ENCODE measurements at places on chromosomes 12 and 14. TPM values are rescaled to one million over a fixed set of nuclear protein-coding genes. Genes with fewer than 3 reads are reported as not detected.

NXPH4 gene
- 22.3 TPM for total RNA-seq

DYRK2 gene
- 52.6 TPM for total RNA-seq

TAS2R8 gene
- total RNA-seq: not detected

CLEC2A gene
- total RNA-seq: 0.84 TPM

IFNG-AS1 gene
- not detected for total RNA-seq

PPM1H gene
- total RNA-seq: 7.8 TPM

RIPK3 gene
- total RNA-seq: 0.95 TPM

GPR84 gene
- not detected for total RNA-seq

POP5 gene
- 36.0 TPM for total RNA-seq

ADCY4 gene
- 0.32 TPM for total RNA-seq

TRHDE gene
- total RNA-seq: 0.87 TPM

GLI1 gene
- total RNA-seq: 5.8 TPM

- H3K36me3 ChIP-seq: no peaks in the 10 kb centered on the region
- DNase-seq: no peak
- no peak overlapping the region for H3K27ac ChIP-seq
- no peaks in the 10 kb centered on the region for H3K4me1 ChIP-seq
Observed at GRCh38 chr12:107778383-107779025, 4.0 kb downstream of the ASCL4 start.

- H3K27me3 ChIP-seq: no peaks in the 10 kb centered on the region
- H3K27ac ChIP-seq: no peak overlapping the region
- no peak for DNase-seq
- no peak overlapping the region for H3K4me3 ChIP-seq
- H3K4me1 ChIP-seq: peaks cover 8% of the 10 kb centered on the region
Observed at GRCh38 chr12:25018146-25018545, 69.2 kb upstream of the BCAT1 start.

GRCh38 chr14:26174395-26174794 lies 423.4 kb downstream of the NOVA1 start:
- H3K4me3 ChIP-seq: no peak overlapping the region
- no peak overlapping the region for H3K27ac ChIP-seq
- no peak for DNase-seq
- H3K36me3 ChIP-seq: no peaks in the 10 kb centered on the region

DNA sequence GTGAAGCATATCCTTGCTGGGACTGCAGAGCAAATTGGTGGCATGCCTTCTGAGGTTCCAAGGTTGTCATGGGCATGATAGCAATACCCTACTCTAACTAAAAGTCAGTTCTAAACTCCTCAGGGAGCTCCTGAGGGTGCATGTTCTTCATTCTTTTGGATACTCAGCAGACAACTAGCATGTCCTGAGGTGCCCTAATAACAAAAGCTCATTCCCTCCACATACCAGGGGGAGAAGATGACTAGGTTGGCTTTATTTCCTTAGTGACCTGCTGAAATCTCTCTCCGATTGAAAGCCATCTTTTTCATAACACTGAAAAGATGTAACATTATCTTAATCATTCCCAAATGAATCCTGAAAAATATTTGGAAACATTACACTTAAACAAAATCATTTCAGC lies 188.7 kb upstream of the IGF1 start:
- H3K27ac ChIP-seq: no peak overlapping the region
- H3K36me3 ChIP-seq: no peaks in the 10 kb centered on the region
- H3K27me3 ChIP-seq: no peaks in the 10 kb centered on the region
- DNase-seq: no peak
- no peaks in the 10 kb centered on the region for H3K4me1 ChIP-seq

DNA sequence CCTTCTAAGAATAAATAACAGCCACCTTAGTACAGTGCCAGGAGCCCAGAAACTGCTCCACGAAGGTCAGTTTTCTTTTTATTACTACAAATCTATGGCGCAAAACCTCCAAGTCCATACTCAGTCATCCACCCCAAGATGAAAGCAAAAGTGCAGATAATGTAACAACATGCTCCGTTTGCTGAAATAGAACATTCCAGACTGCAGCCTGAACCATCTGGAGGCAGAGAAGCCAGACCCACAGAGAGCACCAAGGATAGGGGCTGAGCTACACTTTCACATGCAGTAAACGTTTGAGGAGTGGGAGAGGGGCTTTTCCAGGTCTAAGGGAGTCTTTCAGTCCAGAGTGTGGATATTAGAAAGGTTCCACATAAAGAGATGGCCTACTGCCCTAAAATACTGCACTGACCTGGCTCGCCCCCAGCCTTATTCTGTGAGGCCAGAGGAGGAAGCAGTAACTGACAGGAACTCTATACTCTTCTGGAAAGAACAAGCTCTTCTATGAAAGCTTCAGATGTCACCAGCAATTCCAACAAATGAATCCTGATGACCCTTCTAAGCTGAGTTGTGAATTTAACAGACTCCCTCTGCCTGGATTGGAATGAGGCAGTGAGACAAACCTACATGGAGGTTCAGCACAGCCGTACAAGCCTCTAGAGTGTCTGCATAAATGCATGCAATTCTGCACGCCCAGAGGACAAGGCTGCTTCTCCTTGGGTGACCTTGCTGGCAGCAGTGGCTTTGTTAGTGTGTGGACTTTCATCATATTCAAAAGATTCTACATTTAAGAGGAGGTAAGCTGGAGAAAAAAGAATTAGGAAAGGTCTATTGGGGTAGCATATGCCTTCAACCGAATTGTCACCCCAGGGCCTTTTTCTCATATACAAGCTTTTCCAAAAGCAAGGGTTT lies 153.9 kb upstream of the EGLN3 start:
- H3K36me3 ChIP-seq: no peaks in the 10 kb centered on the region
- H3K4me3 ChIP-seq: no peak overlapping the region
- no peak overlapping the region for H3K27ac ChIP-seq
- no peaks in the 10 kb centered on the region for H3K27me3 ChIP-seq
- DNase-seq: no peak

DNA sequence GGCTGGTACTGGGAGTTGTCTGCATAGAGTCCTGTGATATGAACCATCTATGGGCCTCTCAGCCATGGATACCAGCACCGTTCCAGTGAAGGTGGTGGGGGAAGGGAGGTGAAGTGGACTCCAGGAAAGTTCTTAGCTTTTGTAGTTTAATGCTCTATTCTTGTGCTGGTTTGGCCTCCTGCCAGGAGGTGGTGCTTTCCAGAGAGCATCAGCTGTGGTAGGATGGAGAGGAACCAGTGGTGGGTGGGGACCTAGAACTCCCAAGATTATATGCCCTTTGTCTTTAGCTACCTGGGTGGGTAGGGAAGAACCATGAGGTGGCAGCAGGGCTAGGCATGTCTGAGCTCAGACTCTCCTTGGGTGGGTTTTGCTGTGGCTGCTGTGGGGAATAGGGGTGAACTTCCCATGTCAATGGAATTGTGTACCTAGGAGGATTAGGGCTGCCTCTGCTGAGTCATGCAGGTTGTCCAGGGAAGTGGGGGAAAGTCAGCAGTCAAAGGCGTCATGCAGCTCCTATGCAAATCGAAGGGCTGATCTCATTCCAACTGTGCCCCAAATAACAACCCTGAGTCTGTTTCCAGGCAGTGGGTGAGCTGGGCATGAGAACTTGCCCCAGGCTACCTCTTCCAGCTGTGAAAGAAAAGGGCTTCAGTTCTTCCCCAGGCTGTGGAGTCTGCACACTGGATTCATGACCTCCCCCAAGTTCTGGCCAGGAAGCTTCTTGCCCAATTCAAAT lies 14.2 kb downstream of the GZMH start:
- no peak for DNase-seq
- no peaks in the 10 kb centered on the region for H3K27me3 ChIP-seq
- no peaks in the 10 kb centered on the region for H3K4me1 ChIP-seq
- no peaks in the 10 kb centered on the region for H3K36me3 ChIP-seq

- H3K4me3 ChIP-seq: no peak overlapping the region
- peaks cover 31% of the 10 kb centered on the region for H3K4me1 ChIP-seq
- no peaks in the 10 kb centered on the region for H3K27me3 ChIP-seq
- peaks cover 3% of the 10 kb centered on the region for H3K36me3 ChIP-seq
Observed at GRCh38 chr12:96241846-96242256, 47.7 kb downstream of the ELK3 start.

GRCh38 chr14:100617410-100618317 lies 30.4 kb upstream of the BEGAIN start:
- no peak for DNase-seq
- peaks cover 26% of the 10 kb centered on the region for H3K27me3 ChIP-seq
- peaks cover 3% of the 10 kb centered on the region for H3K4me1 ChIP-seq
- H3K36me3 ChIP-seq: no peaks in the 10 kb centered on the region
- no peak overlapping the region for H3K27ac ChIP-seq

DNA sequence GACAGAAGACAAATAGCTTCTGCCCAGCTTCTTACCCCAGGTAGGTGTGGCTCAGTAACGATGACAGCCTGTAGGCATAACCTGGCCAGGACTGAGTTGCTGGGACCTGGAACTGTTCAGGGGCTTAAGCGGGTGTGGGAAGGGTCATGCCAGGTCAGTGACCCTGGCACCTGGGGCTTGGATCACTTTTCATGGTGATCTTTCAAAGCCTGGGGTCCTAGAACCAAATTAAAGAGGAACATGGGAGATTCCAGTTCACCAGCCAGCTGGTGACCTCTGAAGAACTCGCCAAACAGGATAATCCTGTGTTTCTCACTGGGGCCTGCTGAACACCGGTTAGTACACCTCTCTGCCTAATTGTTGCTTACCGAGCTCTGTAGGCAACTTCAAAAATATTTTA lies 102.6 kb upstream of the LMNTD1 start:
- no peaks in the 10 kb centered on the region for H3K27me3 ChIP-seq
- H3K27ac ChIP-seq: no peak overlapping the region
- H3K36me3 ChIP-seq: no peaks in the 10 kb centered on the region
- DNase-seq: no peak
- no peaks in the 10 kb centered on the region for H3K4me1 ChIP-seq
- H3K4me3 ChIP-seq: no peak overlapping the region

DNA sequence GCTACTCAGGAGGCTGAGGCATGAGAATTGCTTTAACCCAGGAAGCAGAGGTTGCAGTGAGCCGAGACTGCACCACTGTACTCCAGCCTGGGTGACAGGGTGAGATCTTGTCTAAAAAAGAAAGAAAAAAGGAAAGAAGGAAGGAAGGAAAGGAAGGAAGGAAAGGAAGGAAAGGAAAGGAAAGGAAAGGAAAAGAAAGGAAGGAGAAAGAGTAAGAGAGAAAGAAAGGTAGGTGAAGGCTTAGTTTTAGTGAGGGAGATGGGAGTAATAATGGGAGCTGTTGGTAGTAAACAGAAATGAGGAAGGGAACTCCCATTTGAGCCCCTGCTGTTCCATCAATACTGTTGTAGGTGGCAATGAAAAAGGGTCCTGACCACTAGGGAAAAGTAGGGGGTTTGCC lies 28.8 kb downstream of the SLC24A4 start:
- no peak overlapping the region for H3K27ac ChIP-seq
- no peaks in the 10 kb centered on the region for H3K36me3 ChIP-seq
- DNase-seq: no peak
- no peaks in the 10 kb centered on the region for H3K4me1 ChIP-seq
- H3K27me3 ChIP-seq: peaks cover 3% of the 10 kb centered on the region

- H3K27me3 ChIP-seq: no peaks in the 10 kb centered on the region
- H3K4me3 ChIP-seq: no peak overlapping the region
- no peak overlapping the region for H3K27ac ChIP-seq
- peaks cover 7% of the 10 kb centered on the region for H3K4me1 ChIP-seq
- no peaks in the 10 kb centered on the region for H3K36me3 ChIP-seq
- DNase-seq: no peak
Observed at GRCh38 chr12:108484845-108485244, 30.2 kb upstream of the FICD start.

GRCh38 chr12:95918194-95918993 lies 24.0 kb downstream of the CCDC38 start:
- H3K4me1 ChIP-seq: no peaks in the 10 kb centered on the region
- peaks cover 23% of the 10 kb centered on the region for H3K27me3 ChIP-seq
- no peak overlapping the region for H3K4me3 ChIP-seq
- no peaks in the 10 kb centered on the region for H3K36me3 ChIP-seq
- H3K27ac ChIP-seq: no peak overlapping the region

- no peak for DNase-seq
- H3K27me3 ChIP-seq: no peaks in the 10 kb centered on the region
Observed at GRCh38 chr14:86363576-86363975, 833.6 kb downstream of the FLRT2 start.

DNA sequence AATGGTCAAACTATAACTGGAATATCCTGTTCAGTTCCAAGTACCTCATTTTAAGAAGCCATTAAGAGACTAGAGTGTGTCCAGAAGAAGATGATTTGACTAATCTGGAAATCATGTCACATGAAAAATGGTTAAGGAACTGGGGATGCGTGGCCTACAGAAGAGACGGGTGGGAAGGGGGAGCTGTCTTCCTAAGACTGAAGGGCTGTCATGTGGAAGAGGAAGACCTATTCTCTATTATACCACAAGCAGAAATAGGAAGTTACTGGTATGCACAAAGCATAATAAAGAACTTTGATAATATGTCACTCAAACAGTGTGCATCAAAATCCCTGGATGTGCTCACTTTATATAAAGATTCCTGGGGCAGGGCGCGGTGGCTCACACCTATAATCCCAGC lies 50.3 kb downstream of the HECTD4 start:
- H3K36me3 ChIP-seq: no peaks in the 10 kb centered on the region
- H3K4me3 ChIP-seq: no peak overlapping the region
- no peaks in the 10 kb centered on the region for H3K27me3 ChIP-seq
- DNase-seq: no peak
- no peak overlapping the region for H3K27ac ChIP-seq
- no peaks in the 10 kb centered on the region for H3K4me1 ChIP-seq

DNA sequence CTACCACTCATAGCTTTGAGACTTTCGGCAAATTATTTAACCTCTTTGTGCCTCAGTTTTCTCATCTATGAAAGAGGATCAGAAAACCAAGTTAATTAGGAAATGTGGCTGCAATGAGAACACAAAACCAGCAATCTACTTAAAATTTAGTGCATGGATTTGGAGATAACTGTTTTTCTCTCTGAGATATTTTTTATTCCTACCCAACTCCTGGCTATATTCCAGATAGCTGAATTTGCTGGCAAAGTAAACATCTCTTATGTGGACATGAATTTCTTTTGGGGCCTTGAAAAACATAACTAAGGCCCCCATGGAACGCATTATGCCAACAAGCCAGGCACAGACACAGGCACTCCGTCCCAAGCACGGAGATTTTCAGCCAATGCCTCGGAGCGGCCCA lies 53.4 kb upstream of the FOXN3 start:
- H3K36me3 ChIP-seq: no peaks in the 10 kb centered on the region
- DNase-seq: no peak
- H3K27ac ChIP-seq: no peak overlapping the region
- H3K27me3 ChIP-seq: no peaks in the 10 kb centered on the region

GRCh38 chr12:89708565-89709156 lies at the start of gene ATP2B1:
TSS of gene ATP2B1 (minus strand) at chr12:89708838. CDS start at chr12:89655886, 52,952 bp downstream.
- H3K27me3 ChIP-seq: no peaks in the 10 kb centered on the region
- H3K27ac ChIP-seq: peak within 1 kb of the TSS; percentile 95
- H3K36me3 ChIP-seq: no peaks in the 10 kb centered on the region
- H3K4me1 ChIP-seq: no peaks in the 10 kb centered on the region
- H3K4me3 ChIP-seq: peak within 1 kb of the TSS; percentile 75
